ENCODE measurements at places on chromosomes 7 and 10.
A peak's percentile ranks its signal among the peaks of the same experiment; 100 is the strongest.

DNA sequence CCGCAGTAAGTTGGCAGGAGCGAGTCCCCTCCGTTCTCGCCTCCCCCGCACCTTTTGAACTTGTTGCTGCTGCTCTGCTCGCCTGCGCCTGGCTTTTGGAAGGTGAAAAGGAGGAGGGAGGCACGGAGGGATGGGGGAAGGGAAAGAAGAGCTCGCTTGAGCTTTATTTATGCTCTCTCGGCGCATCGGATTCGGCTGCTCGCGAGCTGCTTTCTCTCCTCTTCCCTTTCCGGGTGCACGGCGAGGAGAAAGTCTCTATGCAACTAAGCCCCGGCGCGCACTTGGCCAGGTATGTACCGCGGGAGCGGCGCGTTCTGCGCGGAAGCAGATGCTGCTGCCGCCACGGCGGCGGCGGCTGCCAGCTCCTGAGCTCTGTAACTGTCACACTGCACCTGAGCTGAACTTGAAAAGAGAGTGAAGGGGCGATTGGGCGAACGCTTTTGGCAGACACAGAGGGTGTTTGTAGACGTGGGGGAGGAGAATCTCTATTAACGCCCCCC lies 551 bp downstream of the KCND2 start:
- DNase-seq = peak; percentile 38

GRCh38 chr7:103132995-103133688 lies 15.8 kb downstream of the NAPEPLD start:
- no peak for DNase-seq

GRCh38 chr10:62778125-62778524 lies 26.4 kb upstream of the ADO start:
- DNase-seq = no peak

DNA sequence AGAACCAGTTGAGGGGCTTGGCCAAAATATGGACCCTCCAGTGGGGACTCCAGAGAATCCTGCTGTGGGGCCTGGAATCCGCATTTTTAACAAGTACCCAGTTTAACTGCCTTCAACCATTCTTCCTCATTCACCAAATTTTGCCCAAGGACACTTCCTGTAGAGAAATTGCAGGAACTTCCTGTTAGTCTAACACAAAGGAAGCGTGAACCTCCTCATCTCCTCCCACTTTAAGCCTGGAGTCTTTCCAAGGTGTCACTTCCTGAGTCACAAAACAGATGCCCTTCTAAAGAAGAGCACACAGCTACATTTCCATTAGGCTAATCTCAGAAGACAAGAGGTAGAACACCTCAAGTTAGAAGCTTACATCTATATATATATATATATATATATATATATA lies 188.4 kb downstream of the PPP1R17 start:
- no peak for DNase-seq

DNA sequence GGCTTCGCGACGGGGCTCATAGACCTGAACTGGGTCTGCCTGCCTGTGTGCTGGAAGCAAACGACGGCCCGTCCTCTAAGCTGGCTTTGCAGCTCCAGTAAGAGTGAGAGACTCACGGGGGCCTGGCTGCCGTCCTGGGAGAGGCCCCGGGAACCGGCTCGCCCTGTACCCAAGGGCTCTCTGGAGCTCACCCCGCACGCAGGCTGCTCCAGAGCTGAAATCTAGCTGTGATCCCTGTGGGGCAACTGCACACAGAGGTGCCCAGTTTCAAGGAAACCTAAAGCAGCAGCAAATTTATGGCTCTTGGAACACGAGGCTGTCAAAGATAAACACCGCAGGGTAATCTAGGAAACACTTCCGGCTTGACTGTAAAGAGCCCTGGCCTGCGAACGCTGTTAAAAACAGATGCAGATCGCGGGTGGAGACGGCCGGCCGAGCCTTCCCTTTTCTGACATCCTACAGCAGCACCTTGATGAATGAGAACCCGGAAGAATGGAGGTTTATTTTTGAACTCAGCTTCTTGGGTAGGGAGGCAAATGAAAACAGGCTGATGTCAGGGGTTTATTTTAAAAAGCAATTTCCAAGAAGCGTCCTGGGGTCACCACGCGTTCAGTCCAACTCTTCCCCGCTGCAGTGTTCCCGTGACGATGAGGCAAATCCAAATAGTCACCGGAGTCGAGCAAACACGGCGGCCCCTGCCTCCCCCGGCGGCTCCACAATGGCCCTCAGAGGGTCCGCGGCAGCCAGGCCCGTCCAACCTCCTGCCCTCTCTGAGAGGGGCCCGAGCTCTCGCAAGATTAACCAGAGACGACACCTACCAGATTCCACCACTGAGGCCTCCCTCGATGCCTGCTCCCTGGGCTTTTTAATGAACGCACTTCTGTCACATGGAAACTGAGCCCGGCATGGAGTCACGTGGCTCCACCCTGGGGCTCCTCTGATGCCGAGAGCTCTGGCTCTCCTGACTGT lies 29.6 kb downstream of the AMZ1 start:
- peak; percentile 36 for DNase-seq

DNA sequence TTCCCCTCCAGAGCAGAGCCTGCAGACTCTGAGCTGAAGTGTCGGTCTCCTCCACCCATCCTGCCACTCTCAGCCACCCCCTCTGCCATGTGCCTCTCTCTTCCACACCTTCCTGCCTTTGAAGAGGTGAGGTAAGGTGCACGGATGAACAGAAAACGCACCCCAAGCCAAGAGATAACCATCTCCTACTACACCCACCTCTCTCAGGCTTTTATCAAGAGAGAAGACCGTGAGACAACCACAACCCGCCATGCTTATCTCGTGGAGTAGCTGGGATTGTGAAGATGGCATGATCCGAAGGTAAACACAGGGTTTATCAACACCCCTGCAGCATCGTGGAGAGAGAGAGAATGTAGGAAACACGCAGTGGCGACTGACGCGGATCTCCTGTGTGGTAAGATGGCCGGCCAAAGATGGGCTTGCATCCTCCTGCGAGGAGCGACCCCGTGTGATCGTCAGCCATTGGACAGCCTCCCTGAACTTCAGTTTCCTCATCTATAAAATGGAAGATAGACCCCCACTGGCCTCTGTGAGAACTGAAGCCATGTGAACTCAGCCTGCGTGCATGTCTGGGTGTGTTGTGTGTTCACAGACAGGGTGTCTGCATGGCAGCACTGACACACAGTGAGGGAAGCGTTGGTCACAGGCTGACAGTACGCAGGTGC lies 219.0 kb downstream of the DIP2C start:
- DNase-seq = no peak

DNA sequence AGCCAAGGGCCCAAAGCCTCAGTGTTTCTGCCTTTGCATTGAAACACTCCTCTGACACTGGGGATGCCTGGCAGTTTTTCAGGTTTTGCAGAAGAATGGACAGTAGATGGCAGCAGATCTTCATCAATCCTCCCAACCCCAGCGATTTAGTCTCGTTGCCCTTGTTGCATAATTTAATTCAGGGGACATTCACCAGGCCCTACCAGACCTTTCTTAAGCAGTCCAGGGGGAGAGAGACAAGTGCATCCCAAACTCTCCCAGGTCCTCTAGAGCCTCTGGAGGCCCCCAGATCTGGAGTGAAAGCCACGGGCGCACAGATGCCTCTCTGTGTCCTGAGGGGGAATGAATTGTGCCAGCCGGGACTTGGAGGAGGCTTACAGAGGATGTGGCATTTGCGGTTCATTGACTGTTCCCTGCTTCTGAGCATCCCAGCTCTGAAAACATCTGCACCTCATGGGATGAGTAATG lies 29.6 kb downstream of the MINDY4 start:
- DNase-seq = peak; percentile 82

GRCh38 chr10:101536800-101537199 lies 51.3 kb downstream of the POLL start:
- DNase-seq = no peak

- DNase-seq = no peak
Measured at GRCh38 chr10:30974773-30975415, 56.8 kb downstream of the ZNF438 start.

DNA sequence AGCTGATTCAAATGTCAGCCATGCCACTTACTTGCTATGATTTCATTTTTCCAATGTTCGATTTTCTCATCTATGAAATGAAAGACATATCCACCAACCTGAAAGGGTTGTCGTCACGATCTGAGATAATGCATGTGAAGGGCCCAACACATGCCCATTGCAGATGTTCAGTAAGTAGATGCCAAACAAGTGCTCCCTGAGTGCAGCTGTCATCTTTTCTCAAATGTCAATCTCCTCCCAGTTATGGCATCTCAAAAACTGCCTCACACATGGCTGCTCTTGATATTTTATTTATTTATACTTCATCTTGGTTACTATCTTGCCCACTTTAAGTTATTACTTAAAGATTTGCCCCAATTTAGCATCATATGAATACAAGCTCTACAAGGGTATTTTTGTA lies 16.8 kb downstream of the CPEB3 start:
- DNase-seq = no peak

DNA sequence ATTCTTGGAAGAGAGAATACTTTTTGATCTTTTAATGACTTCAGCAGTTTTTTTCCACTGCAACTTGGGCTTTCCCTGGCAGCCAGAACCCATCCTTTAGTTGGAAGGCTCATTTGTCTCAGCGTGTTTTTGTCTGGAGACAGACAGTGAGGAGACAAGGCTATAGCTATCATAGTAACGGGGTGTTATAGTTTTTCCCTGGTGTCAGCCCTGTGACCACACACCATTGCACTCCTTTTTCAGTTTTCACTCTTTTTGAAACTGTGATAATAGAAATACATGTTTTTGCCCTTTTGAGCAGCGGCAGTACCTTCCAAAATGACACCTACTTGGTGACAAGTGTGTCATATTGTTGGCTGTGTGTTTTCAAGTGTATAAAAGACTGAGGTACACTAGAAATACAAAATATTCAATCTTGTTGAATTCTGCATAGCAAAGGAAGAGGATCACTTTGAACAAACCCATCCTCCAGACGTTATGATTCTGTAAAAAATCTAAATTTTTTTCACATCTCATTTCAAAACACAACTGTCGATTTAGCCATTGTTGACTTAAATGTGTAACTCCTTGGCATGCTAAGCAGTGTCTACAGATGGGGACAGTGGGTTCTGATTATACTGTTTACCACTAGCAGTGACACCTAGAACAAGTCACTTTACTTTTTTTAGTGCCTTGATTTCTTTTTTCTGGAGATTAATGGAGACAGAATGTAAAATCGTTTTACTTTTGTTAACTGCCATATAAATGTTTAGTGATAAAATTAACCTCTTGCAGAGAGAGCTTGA lies 130.1 kb downstream of the EXOC4 start:
- no peak for DNase-seq

- no peak for DNase-seq
Measured at GRCh38 chr7:16811551-16811950, 6.8 kb upstream of the AGR2 start.

DNA sequence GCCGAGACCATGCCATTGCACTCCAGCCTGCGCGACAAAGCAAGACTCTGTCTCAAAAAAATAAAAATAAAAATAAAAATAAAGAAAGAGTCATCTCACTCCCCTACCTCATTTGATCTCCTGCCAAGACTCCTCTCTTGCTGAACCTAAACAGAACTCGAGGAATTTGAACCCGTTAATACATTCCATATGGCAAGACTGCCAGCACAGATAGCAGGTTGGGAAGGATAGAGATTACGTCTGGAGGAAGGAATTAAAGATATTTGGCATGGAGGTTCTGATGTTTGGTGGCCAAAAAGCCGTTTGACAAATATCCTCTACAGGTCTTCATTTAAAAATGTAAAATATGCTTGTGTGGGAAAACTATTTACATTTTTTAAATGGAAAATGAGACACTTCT lies 549.6 kb downstream of the HTR7 start:
- no peak for DNase-seq

DNA sequence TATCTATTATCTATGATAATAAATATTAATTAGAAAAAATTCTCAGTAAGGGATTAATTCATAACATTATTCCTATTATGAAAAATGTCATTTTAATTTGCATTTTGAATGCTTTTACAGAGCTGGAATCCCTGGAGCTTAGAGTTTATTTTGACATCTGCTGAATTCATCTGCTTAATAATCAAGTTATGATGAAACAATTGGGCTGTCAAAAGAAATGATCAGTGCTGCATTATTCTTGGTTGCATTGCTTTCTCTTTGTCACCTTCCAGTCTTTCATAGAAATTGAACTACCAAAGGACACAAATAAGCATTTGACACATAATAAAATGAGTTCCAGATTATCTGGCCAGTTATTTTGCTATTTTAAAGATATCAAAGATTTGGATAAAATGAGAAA lies 40.0 kb upstream of the MACC1 start:
- no peak for DNase-seq

DNA sequence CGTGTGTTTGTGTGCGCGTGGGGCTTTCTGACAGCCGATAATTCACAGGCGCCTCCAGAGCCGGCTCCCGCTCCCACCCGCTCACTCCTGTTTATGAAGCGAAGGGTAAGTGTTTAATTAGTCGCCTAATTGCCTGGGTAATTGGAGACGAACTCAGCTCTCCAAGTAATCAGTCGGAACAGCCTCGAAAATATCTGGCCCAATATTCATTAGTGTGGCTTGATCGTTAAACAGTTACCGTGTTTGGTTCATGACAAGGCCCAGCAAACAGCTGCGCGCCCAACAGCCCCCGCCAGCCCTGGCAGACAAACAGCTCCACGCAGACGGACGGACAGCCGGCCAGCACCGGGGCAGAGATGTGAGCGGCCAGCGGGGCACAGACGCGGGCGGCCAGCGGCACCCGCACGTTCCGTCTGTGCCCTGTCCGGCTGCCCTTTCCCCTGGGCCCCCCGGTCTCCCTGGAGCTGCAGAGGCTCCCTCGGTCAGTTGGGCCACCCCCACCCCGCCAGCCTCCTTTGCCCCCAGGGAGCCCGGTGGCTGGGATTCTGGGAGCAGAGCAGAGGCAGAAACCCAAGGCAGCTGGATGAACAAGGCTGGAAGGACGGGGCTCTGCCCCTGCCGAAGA lies 98.2 kb downstream of the UNCX start:
- no peak for DNase-seq

DNA sequence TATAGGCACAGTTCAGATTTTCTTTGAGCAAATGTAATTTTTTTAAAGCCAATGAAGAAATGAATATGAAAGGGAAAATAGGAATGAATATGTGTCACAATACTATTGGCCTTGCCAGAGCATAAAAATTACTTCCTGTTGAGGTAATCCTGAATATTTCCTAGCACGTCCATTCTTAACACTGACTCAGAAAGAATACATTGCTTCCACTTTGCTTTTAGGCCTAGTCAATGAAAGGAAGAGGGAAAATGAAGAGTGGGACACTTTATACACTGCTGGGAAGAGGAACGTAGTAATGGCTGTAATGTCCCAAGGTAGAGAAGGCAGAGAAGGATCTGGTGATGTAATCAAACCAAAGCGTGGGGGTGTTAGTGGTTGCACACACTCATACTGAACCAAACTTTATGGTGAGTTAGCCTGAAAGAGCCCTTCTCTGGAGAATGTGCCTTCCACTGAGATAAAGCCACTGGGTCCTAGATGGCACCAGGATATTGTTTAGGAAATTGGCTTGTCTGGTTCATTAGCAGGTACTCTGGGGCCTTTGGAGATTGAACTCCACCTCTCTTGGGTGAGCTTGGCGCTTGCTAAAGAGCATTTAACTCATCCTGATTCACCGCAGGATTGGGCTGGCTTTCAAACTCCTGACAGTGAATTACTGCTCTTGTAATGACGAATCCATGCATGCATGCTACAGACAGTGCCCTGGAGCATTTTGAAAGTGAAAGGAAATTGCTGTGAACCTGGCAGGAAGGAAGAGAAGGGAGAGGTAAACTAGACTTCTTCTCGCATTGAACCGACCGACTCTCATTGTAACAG lies 254.9 kb downstream of the KIAA1217 start:
- DNase-seq = peak; percentile 69
